ENCODE measurements at places on chromosomes 16 and 17. TPM values are rescaled to one million over a fixed set of nuclear protein-coding genes. Genes with fewer than 3 reads are reported as not detected.
A peak's percentile ranks its signal among the peaks of the same experiment; 100 is the strongest.

- DNase-seq, result no peak
These were observed 217.4 kb upstream of the ZFHX3 start for GRCh38 chr16:73265124-73265837.

- no peak for DNase-seq
These were observed 113.2 kb downstream of the SOX9 start for GRCh38 chr17:72233986-72234385.

GRCh38 chr17:29630630-29631193 is 8.0 kb upstream of the CORO6 start:
- DNase-seq, result no peak

- no peak for DNase-seq
These were observed 16.4 kb downstream of the RAD51D start for GRCh38 chr17:35103271-35103670.

DNA sequence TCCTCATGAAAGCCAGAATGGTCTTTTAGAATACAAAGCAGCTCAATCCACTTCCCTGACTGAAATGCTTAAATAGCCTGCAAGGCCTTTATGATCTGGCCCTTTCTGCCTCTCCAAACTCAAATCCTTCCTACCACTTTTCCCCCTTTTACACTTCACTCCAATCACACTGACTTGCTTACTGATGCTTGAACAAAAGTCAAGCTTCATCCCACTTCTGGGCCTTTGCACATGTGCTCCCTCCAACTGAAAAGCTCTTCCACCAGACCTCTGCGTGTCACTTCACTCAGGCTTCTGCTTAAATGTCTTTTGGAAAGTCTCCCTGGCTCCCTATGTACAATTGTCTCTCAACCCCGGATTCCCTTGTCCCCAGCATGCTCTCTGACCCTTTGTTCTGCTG is 13.3 kb upstream of the TERB1 start:
- no peak for DNase-seq

- DNase-seq, result peak; percentile 24
These were observed 318.9 kb downstream of the MAP2K6 start for GRCh38 chr17:69733171-69734012.

- DNase-seq, result no peak
These were observed 182.9 kb downstream of the CCDC182 start for GRCh38 chr17:57562184-57562698.

DNA sequence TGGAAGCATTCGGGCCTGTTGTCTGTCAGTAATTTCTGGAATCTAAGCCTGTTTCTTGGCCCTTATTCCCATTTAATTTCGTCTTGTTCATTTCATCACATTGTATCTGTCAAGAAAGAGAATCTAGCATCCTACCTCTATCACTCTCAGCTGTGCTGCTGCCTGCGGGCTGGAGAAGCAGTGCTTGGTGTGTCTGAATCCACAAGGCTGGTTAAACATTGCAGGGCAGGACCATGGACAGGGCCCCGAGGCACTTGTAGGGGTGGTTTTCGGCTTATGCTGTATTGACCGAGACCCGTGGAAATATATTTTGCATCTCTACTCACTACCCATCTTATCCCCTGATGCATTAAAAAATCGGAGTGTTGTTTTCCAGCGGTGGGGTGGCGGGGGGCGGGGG is 3.1 kb downstream of the RAB11FIP4 start:
- DNase-seq, result peak; percentile 46

GRCh38 chr16:86921289-86921688 is 342.9 kb downstream of the FOXL1 start:
- no peak for DNase-seq

DNA sequence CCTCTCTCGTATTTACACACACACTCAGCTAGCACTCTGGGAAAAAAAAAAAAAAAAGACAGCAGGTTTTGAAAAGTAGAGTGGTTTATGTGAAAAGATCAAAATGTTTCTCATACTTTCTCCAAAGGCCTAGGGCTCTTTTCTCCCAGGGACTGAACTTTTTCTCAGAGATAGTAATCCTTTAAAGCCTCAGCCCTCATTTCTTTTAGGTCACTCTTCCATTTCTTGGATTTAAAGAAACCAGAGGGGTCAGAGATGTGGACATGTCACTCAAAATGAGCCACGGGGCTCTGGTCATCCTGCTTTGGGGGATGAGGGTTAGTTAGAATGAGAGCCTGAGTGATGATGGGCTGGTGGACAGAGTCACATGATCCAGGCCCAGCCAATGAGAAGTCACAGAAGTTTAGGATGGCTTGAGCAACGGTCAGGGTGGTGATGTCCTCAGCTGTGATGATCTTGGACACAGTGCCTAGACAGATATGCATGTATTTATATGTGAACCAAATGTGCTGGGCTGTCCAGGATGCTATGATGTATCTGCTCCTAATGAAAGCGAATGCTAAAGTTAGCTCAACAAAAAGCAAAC is 33.7 kb upstream of the AXIN2 start:
- no peak for DNase-seq

DNA sequence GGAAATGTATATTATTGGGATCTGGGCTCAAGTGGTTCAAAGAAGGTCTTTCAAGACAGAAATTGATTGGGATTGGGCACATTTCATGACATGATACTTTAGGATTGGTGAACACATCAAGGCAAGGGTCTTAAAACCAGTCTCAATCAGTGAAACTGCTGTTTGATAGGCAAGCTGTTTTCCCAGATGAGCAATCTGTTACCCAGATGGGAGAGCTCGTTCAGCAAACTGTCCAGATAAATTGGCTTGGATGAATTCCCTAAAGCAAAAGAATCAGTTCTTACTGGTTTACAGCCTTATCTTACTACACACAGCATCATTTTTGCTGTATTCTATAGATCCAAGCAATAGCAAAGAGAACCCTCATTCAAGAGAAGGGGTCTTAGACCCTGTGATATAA is 31.0 kb upstream of the CNEP1R1 start:
- DNase-seq, result no peak

- DNase-seq, result no peak
These were observed 6.7 kb downstream of the MMP28 start for GRCh38 chr17:35788477-35789368.

DNA sequence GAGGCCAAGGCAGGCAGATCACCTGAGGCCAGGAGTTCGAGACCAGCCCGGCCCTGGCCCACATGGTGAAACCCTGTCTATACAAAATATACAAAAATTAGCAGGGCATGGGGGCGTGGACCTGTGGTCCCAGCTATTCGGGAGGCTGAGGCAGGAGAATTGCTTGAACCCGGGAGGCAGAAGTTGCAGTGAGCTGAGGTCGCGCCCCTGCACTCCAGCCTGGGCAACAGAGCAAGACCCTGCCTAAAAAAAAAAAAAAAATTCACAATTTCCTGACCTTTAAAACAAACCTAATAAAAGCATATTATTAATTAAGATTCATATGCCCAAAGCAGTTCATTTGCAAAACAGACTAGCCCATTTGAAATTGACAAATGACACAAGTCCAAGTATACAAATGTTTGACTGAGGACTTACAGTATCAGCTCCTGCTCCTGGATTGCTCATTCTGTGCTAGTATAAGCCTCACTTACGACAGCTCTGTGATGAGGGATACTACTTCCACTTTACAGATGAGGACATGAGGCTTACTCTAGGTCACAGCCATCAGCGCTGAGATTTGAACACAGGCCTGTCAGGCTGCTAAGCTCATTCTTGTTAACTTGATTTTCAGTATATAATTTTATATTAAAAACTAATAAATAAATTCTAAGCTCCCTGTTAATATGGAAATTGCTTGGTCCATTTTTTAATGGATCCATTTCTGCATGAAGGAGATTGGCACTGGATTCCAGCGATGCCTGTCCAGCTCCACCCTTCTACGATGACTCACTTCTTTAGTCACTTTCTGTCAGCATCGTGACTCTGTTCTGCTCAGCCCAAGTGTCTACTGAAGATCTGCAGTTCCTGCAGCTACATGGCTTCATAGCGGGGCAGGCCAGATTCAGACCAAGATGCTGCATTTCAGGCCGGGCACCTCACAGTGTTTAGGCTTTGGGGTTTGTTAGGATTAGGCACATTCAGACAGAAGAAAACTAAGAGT is 88.2 kb downstream of the WDR59 start:
- peak; percentile 58 for DNase-seq

DNA sequence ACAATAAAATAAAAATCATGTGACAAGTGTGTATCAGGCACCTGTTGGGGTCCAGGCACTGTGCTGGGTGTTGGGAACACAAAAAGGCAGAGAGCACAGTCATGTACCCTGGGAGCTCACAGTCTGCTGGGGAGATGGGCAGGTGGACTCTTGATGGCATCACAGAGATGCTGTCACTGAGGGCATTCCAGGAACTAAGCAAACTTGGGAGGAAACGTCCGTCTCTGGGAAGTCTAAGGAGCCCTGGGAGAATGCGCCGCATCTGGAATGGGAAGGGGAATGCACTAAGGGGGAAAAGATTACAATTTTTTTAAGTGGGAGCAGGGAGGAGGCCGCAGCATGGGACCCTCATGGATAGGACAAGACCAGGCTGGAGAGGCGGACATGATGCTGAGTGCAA is 80.9 kb upstream of the ZNF423 start:
- DNase-seq, result no peak

GRCh38 chr16:10536814-10537389 is 43.5 kb downstream of the EMP2 start:
- no peak for DNase-seq

GRCh38 chr17:12048843-12049473 is 28.3 kb downstream of the MAP2K4 start:
- DNase-seq, result no peak

DNA sequence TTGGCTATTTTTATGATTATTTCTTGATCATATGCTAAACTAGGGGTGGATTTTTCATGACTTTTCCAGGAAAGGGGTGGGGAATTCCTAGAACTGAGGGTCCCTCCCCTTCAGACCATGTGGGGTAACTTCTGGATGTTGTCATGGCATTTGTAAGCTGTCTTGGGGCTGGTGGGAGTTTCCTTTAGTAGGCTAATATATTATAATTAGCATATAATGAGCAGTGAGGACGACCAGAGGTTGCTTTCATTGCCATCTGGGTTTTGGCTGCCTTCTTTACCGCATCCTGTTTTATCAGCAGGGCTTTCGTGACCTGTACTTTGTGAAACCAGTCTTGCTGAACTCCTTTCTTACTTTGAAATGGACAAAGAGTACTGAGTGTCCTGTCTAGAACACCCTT is 40.4 kb upstream of the ABCA5 start:
- DNase-seq, result no peak

- peak; percentile 14 for DNase-seq
These were observed 14.5 kb upstream of the GPRC5C start for GRCh38 chr17:74417178-74418045.

DNA sequence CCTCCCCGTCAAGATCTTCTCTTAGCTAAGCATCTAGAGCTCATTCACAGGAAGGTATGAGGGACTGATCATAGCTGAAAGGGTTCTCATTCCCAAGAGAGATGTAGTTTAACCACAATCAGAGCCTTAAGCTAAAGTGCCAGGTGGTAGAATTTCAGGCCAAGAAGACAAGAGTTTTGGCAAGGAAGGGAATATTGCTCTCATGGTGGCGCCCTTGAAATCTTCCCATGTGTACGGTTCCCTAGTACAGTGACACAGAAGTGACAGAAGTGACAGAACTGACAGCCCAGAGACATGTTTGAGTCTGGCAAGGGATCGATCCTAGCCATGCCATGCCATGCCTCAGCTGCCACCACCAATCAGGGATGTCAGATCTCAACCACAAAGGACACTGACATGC is 2.5 kb downstream of the GRIN2C start:
- no peak for DNase-seq

- no peak for DNase-seq
These were observed 123.7 kb downstream of the SNX29 start for GRCh38 chr16:12100124-12100647.

DNA sequence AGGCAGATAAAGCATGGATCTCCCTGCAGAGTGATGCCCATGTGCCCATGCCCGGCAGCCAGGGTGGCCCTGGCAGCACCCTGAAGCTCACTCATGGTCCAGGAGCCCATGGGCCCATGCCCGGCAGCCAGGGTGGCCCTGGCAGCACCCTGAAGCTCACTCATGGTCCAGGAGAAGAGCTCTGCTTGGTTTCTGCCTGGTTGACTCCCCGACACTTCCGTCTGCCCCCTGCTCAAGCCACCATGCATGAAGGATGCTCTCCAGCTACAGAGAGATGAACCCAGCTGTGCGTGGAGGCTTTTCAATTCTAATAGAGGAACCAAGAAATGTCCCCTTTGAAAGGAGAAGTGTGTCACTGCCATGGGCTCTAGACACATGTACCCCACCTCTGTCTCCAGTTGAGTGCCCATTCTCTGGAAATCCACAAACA is 8.7 kb downstream of the CCL17 start:
- no peak for DNase-seq

DNA sequence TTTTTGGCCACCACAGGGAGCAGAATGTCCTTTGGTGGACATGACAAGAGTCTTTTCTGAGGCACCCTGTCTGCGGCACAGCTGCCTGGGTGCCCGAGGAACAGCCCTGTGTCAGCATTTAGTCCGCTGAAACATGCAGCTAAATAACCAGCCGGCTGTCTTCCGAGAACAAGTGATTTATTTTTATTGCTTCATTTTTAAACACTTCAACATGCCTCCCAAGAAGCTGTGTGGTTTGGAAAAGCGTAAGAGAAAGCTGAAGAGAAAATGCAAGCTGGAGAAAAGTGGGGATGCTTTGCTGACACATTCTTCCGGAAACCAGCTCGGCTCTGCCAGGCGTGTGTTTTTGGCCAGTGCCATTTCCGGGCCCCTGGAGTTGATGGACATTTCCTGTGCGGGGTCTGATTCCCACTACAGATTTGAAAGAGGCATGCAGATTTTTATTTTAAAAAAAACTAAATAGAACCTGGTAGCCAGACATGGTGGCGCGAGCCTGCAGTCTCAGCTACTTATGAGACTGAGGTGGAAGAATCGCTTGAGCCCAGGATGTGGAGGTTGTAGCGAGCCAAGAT is 94.7 kb downstream of the SEC14L1 start:
- no peak for DNase-seq

DNA sequence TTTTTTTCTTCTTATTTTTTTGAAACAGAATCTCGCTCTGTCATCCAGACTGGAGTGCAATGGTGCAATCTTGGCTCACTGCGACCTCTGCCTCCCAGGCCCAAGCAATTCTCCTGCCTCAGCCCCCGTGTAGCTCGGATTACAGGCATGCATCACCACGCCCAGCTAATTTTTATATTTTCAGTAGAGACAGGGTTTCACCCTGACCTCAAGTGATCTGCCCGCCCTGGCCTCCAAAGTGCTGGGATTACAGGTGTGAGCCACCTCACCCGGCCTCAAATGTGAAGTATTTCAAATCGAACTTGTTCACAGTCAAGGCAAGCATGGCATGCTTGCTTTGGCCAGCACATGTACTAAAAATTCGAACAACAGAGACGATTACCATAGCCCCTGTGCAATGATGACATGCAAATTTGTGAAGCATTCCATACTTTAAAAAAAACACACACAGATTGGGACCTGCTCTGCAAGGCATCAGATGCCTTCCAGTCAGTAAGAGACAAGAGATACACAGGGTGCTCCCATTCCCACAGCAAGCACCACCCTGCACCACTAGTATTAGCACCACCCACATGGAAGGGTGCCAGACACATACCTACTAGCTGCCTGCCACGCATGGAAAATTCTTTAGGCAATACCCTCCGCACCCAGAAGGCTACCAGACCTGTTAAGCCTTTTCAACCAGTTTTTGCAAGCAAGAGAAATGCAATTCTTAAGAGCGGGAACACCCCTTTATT is 47.2 kb downstream of the ANKRD11 start:
- peak; percentile 51 for DNase-seq

The STAT3 gene
- 34.6 TPM for total RNA-seq

The ZNF469 gene
- total RNA-seq, result 3.7 TPM

The LPO gene
- total RNA-seq, result 0.07 TPM

The CES3 gene
- total RNA-seq, result 0.55 TPM

The ATP6V0C gene
- total RNA-seq, result 52.9 TPM

The IGFBP4 gene
- 10.8 TPM for total RNA-seq

The PYDC1 gene
- total RNA-seq, result not detected

The NGFR gene
- total RNA-seq, result 0.07 TPM

The TLCD2 gene
- 0.98 TPM for total RNA-seq

The PNMT gene
- total RNA-seq, result not detected

The CMTM1 gene
- total RNA-seq, result 3.2 TPM

The FBXL16 gene
- 2.0 TPM for total RNA-seq
